ENCODE measurements at places on chromosomes 11 and 22.
A peak's percentile ranks its signal among the peaks of the same experiment; 100 is the strongest.

GRCh38 chr11:72776117-72776843, 17.6 kb downstream of the STARD10 start:
- no peak for DNase-seq

DNA sequence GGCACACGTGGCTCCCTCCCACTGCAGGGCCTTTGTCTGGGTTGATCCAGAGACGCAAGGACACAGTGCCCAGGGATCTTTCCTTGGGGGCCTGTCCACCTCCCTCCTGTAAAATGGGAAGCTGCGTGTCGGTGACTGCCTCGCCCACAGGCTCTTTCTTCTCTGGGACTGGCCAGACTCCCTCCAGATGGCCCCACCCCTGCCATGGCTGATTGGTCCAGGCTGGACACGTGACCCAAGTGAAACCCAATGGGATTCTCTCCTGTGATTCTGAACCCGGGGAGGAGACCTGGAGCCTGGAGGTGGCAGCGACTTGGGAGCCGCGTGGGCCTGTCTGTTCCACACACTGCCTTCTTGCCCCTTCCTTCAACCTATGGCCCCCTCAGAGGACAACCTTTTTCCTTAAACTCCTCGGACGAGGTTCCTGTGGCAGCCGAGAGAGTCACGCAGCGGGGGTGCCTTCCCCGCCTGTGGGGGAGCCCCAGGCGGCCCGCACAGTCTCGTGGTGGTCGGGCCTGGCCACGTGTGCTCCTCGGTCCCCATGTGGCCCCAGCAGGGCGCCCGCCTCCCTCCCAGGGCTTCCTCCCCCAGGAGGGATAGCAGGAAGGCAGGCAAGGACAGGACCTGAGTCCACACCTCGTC, 12.4 kb upstream of the MPPED1 start:
- DNase-seq, result no peak

GRCh38 chr11:134633276-134633675, 221.2 kb upstream of the B3GAT1 start:
- DNase-seq, result no peak

- no peak for DNase-seq
Measured at GRCh38 chr11:84292006-84292405, 1005.8 kb upstream of the CCDC90B start.

- DNase-seq, result no peak
Measured at GRCh38 chr11:125449565-125449964, 46.5 kb downstream of the FEZ1 start.

- DNase-seq, result peak; percentile 17
Measured at GRCh38 chr11:64436000-64436399, 77.0 kb downstream of the RPS6KA4 start.

DNA sequence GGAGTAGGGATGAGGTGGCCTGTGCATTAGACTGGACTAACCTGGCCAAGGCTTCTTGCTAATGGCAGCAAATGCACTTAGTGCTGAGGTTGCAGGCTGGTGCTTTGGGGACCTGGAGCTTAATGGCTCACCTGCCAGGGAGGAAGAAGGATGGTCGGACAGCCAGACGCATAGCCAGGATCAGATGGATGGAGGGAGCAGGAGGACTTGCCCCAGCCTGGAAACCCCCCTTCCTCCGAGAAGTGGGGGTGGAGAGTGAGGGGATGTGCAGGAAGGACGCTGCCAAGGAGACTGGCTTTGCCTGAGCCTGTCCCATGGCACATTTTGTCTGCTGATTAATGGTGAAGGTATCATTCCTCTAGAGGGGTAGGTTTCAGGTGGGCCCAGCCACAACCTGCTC, 17.9 kb downstream of the IGLL1 start:
- no peak for DNase-seq

Measured in DMS53 (cell line).